CD4-positive, alpha-beta memory T cell (primary cell): ENCODE measurements at places on chromosomes 6 and 20. TPM values are rescaled to one million over a fixed set of nuclear protein-coding genes. Genes with fewer than 3 reads are reported as not detected.
A peak's percentile ranks its signal among the peaks of the same experiment; 100 is the strongest.

The EXOC2 gene
- polyA plus RNA-seq, result 48.3 TPM

The RWDD1 gene
- 72.1 TPM for polyA plus RNA-seq

GRCh38 chr6:84768442-84769174, 4.2 kb upstream of the TBX18 start:
- no peaks in the 10 kb centered on the region for H3K4me1 ChIP-seq
- H3K36me3 ChIP-seq, result no peaks in the 10 kb centered on the region

GRCh38 chr6:130417951-130418350, 52.1 kb downstream of the TMEM200A start:
- H3K27ac ChIP-seq, result no peak overlapping the region
- H3K27me3 ChIP-seq, result no peaks in the 10 kb centered on the region
- H3K4me3 ChIP-seq, result no peak overlapping the region
- DNase-seq, result no peak

GRCh38 chr6:160256445-160256844, 2.2 kb downstream of the SLC22A2 start:
- no peak for DNase-seq
- no peak overlapping the region for H3K4me3 ChIP-seq
- H3K27ac ChIP-seq, result no peak overlapping the region
- no peaks in the 10 kb centered on the region for H3K27me3 ChIP-seq

- H3K27ac ChIP-seq, result no peak overlapping the region
- H3K4me1 ChIP-seq, result peaks cover 71% of the 10 kb centered on the region
These were observed 8.8 kb downstream of the PRDM1 start for GRCh38 chr6:106094964-106095335.

DNA sequence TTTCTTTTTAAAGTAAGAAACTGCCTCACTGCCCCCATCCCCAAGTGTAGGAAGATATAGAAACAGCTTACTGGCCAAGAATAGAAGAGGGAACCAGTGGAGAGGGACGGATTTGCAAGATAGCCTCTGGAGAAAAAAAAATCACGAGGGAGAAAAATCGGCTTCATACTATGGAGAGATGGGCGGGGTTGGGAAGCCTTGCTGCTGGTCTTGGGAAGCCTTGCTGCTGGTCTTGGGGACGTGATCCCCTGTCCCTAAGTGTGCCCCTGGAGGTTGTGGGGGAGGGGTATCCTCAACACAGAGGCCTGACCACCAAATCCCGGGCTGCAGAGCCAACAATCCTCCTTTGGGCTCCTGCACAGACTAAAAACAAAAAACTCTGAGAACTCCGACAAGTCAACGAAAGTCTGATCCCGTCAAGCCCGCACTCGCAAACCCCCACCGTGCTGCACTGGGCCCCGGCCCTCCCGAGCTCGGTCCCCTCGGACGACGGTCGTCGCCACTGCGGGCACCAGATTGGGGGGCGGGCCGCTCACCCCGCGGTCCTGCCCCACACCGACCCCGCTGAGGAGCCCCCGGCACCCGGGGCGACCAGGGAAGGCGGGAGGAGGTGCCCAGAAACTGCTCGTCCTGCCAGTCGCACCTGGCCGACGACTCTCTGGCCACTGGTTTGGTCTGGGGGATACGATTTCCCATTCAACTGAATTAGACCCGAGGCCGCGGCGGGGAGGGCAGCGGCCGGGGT, 750 bp downstream of the MAP7 start:
- H3K4me1 ChIP-seq, result peaks cover 13% of the 10 kb centered on the region
- no peaks in the 10 kb centered on the region for H3K36me3 ChIP-seq
- peaks cover 14% of the 10 kb centered on the region for H3K27me3 ChIP-seq
- no peak for DNase-seq
- no peak overlapping the region for H3K4me3 ChIP-seq

DNA sequence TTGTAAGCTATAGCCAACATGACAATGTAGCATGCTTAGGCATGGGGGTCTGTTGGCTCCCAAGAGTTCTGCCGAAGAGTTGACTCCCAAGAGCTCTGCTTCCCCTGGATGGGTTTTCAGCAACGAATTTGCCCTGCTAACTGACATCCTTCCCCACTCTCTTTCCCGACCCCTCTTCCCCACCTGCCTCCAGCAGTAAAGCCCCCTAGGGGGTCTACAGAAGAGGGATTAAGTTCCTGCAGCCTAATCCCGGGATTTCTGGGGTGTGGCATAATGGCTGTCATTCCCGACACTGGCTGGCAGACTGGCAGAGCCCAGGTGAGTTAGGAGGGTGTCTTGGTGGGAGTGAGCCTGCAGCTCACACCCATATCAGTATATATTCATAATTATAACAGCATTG, 121.0 kb upstream of the ZNF184 start:
- peaks cover 31% of the 10 kb centered on the region for H3K27me3 ChIP-seq
- H3K36me3 ChIP-seq, result no peaks in the 10 kb centered on the region
- no peak overlapping the region for H3K27ac ChIP-seq
- peaks cover 16% of the 10 kb centered on the region for H3K4me1 ChIP-seq
- no peak for DNase-seq

GRCh38 chr6:20188630-20189075, 23.6 kb downstream of the MBOAT1 start:
- no peak overlapping the region for H3K4me3 ChIP-seq
- no peaks in the 10 kb centered on the region for H3K36me3 ChIP-seq

GRCh38 chr20:60091861-60092260, 133.6 kb downstream of the CDH26 start:
- no peak for DNase-seq
- H3K4me3 ChIP-seq, result no peak overlapping the region
- no peak overlapping the region for H3K27ac ChIP-seq
- no peaks in the 10 kb centered on the region for H3K27me3 ChIP-seq
- peaks cover 3% of the 10 kb centered on the region for H3K4me1 ChIP-seq
- no peaks in the 10 kb centered on the region for H3K36me3 ChIP-seq

The UNC93A gene
- not detected for polyA plus RNA-seq

DNA sequence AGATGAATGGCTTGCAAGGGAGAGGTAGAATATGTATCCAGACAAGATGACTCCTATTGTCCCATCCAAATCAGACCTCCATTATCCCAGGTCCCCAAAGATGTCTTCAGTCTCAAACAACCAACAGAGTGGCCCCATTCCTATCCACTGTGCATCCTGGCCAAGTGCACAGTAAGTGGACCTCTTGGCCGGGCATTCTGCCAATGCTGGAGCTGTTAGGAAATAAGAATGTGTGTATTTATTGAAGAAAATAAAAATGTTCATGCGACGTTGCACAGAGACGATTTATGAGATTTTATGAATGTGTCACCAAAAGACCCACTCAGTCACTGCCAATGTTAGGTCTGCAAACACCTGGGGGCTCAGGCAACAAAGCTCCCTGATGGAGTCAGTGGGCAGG, 196.0 kb downstream of the MAFB start:
- H3K4me1 ChIP-seq, result no peaks in the 10 kb centered on the region
- no peak for DNase-seq
- H3K4me3 ChIP-seq, result no peak overlapping the region
- H3K36me3 ChIP-seq, result no peaks in the 10 kb centered on the region
- no peaks in the 10 kb centered on the region for H3K27me3 ChIP-seq

The ENPP5 gene
- polyA plus RNA-seq, result 2.1 TPM

DNA sequence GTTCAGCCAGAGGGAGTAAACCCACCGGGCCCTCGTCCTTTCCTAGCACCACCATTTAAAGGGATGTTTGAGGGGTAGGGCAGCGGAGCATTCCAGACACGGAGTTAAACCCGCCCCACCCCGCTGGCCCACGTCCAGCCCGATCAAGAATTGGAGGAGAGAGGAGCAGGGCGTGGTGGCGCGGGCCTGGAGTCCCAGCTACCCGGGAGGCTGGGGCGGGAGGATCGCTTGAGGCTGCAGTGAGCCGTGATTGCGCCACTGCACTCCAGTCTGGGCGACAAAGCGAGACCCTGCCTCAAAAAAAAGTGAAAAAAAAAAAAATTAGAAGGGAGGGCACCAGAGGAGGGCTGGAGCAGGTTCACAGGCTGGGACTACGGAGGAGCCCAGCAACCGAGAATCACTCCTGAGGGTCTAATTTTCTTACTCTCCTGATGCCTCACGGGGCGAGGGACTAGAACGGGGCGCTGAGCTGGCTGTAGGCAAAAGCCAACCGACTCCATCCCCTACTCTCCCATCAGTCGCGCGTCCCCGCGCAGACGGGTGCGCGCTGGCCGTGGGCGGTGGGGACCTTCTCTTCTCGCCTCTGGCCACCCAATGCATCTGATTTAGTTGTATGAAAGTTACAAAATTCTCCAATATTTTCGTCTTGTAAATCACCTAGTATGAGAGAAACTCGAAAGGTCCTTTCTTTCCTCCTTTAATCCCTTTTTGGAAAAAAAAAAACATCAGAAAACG, 6.1 kb upstream of the HSPA1B start:
- no peak for DNase-seq
- H3K4me3 ChIP-seq, result peak overlapping the region; percentile 96
- H3K27me3 ChIP-seq, result no peaks in the 10 kb centered on the region

- H3K4me3 ChIP-seq, result no peak overlapping the region
- H3K36me3 ChIP-seq, result no peaks in the 10 kb centered on the region
- no peak for DNase-seq
- no peaks in the 10 kb centered on the region for H3K4me1 ChIP-seq
These were observed 141.1 kb upstream of the SLC24A3 start for GRCh38 chr20:19071446-19071725.

DNA sequence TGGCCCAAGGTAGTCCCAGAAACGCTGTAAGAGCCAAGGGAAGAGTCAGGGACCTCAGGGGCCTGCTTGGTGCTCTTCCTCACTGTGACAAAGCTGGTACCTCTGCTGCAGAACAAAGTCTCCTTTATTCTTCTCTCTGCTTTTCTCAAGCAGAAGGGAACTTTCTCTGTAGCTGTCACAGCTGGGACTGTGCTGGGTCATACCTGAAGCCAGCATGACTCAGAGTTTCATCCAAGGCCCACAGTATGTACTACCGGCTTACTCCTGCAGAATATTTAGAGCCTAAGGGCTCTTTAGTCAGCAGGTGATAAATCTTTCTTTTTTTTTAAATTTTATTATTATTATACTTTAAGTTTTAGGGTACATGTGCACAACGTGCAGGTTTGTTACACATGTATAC, 183.2 kb downstream of the TINAG start:
- no peaks in the 10 kb centered on the region for H3K27me3 ChIP-seq
- H3K4me1 ChIP-seq, result no peaks in the 10 kb centered on the region
- H3K36me3 ChIP-seq, result no peaks in the 10 kb centered on the region
- H3K27ac ChIP-seq, result no peak overlapping the region
